Uterus (tissue), 4 donors: ENCODE measurements at places on chromosomes 1 and 21. TPM values are rescaled to one million over a fixed set of nuclear protein-coding genes. Genes with fewer than 3 reads are reported as not detected.

- no peaks in the 10 kb centered on the region for H3K36me3 ChIP-seq
- no peak for DNase-seq
- H3K27me3 ChIP-seq, result no peaks in the 10 kb centered on the region
- H3K27ac ChIP-seq, result peak overlapping the region; percentile 25
These were observed 111.3 kb downstream of the TGFBR3 start for GRCh38 chr1:91774520-91775203.

- H3K36me3 ChIP-seq, result no peaks in the 10 kb centered on the region
- H3K4me3 ChIP-seq, result no peak overlapping the region
- peak; percentile 17 for DNase-seq
- no peaks in the 10 kb centered on the region for H3K27me3 ChIP-seq
- no peak overlapping the region for H3K27ac ChIP-seq
- H3K4me1 ChIP-seq, result no peaks in the 10 kb centered on the region
These were observed 126.1 kb downstream of the CDC42BPA start for GRCh38 chr1:227192163-227192562.

DNA sequence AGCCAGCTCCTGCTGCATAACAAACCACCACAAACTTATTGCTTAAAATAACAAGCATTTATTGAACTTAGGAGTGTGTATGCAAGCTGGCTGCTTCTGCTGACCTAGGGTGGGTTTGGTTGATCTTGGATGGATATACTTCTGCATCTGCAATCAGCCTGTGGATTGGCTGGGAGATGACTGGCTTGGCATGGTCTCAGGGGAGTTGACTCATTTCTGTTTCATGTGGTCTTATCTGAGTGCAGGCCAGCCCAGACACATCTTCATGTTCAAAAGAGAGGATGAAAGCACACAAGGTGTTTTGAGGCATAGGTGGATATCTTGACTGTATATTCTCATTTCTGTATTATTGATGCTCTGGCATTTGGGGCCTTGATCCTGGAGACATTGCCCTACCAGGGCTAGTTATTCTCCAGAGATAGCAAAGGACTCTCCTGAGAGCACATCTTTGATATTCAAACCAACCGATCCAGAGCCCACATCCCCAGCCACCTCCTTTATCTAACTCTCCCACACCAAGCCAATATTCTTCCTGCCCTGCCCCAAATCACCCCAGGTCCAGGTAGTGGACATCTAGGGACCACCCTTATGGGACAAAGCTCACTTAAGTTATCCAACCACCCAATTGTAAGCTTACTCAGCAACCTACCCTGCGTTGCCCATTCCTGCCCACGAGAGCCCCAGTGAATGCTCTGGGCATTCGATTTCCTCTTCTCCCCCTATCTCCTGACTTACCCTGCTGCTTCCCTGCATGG is 350.8 kb downstream of the PTPRU start:
- no peak overlapping the region for H3K4me3 ChIP-seq
- no peak for DNase-seq
- no peaks in the 10 kb centered on the region for H3K4me1 ChIP-seq
- H3K36me3 ChIP-seq, result no peaks in the 10 kb centered on the region
- H3K27me3 ChIP-seq, result no peaks in the 10 kb centered on the region
- H3K27ac ChIP-seq, result no peak overlapping the region

- H3K4me1 ChIP-seq, result peaks cover 18% of the 10 kb centered on the region
- no peak overlapping the region for H3K4me3 ChIP-seq
- H3K27me3 ChIP-seq, result no peaks in the 10 kb centered on the region
- H3K36me3 ChIP-seq, result no peaks in the 10 kb centered on the region
- DNase-seq, result no peak
These were observed 57.7 kb downstream of the DDR2 start for GRCh38 chr1:162689745-162690671.

DNA sequence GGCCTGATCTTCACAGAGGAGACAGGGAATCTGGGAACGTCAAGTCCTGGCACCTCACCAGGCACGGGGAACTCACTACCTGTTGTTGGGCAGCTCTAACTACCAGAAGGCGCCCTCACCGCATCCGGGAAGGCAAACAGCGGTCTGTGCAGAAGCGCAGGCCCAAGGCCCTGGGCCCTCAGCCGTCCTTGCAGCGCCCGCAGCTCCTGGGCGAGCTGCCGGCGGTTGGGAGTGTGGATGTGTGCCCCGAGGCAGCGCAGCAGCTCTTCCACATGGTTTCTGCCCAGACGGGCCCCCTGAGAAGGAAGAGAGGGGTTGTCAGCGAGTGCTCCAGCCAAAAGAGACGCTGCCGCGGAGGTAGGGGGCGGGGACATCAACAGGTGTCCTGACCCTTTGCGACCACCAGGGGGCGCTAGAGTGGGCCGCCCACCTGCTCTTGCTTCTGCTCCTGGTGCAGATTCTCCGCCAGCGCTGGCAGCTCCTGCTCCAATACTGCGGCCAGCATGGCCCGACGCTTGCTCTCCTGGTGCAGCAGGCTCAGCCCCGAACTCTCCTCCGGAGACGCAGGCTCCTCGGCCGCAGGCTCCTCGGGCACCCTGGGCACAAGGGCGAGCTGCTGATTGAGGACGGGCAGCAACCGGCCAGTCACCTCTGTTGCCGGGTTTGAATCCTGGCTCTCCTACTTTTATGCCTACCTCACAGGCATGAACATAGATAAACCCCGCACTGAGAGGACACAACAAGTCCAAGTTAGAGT is 9.3 kb downstream of the MAP3K6 start:
- no peaks in the 10 kb centered on the region for H3K27me3 ChIP-seq
- DNase-seq, result peak; percentile 74
- no peaks in the 10 kb centered on the region for H3K36me3 ChIP-seq
- H3K4me1 ChIP-seq, result no peaks in the 10 kb centered on the region
- no peak overlapping the region for H3K27ac ChIP-seq
- H3K4me3 ChIP-seq, result no peak overlapping the region

DNA sequence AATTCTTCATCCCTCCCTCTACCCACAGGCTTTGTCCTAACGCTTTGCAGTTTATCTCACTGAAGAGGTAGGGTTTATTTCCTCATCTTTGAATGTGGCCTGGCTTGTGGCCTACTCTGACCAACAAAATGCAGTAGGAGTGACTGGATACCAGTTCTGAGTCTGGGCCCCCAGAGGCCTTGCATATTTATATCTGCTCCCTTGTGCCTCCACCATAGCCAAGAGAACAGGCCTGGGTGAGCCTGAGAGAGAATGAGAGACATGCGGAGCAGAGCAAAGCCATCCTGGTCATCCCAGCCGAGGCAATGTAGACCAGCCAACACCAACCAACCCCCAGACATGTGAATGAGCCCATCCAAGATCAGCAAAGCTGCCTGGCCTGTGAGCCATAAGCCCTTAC is 30.3 kb downstream of the SMIM12 start:
- H3K36me3 ChIP-seq, result no peaks in the 10 kb centered on the region
- no peak overlapping the region for H3K27ac ChIP-seq
- no peaks in the 10 kb centered on the region for H3K27me3 ChIP-seq
- no peaks in the 10 kb centered on the region for H3K4me1 ChIP-seq
- no peak overlapping the region for H3K4me3 ChIP-seq

DNA sequence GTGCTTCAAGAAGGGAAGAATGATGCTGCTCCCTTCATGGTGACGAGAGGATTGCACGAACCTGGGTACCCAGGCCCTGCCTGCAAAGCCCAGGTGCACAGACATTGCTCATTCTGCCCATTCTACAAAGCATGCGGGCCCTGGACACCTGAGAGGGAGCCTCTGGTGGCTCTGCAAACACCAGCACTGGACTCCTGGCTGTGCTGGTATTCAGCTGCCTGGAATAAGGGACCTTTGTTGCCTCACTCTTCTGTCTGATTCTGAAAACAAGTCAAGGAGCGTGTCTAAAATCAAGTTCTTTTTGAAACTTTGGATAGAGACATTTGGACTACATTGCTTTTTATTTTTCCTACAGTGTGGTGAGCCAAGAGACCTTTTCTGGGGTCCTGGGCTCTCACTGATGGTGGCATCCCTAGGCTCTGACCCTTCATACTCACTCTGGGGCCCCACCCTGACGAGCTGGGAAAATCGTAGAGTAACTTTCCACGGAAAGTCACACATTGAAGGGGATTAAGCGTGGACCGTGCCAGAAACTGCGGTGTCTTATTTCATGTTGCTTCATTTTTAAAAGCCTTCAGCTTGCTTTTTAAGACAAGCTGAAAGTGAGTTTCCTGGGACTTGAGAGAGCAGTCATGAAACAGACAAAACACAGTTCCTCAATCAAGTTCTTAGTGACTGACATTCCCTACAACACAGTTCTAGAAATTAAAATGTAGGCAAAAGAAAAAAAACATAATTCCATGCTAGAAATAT is 24.0 kb downstream of the ABCA4 start:
- H3K4me1 ChIP-seq, result peaks cover 15% of the 10 kb centered on the region
- H3K27me3 ChIP-seq, result no peaks in the 10 kb centered on the region
- H3K4me3 ChIP-seq, result no peak overlapping the region
- peak overlapping the region; percentile 78 for H3K27ac ChIP-seq

GRCh38 chr1:164569866-164570265 is 10.9 kb downstream of the PBX1 start:
- H3K27me3 ChIP-seq, result no peaks in the 10 kb centered on the region
- H3K27ac ChIP-seq, result peak overlapping the region; percentile 97
- H3K4me1 ChIP-seq, result peaks cover 5% of the 10 kb centered on the region
- no peaks in the 10 kb centered on the region for H3K36me3 ChIP-seq
- DNase-seq, result no peak
- H3K4me3 ChIP-seq, result no peak overlapping the region

DNA sequence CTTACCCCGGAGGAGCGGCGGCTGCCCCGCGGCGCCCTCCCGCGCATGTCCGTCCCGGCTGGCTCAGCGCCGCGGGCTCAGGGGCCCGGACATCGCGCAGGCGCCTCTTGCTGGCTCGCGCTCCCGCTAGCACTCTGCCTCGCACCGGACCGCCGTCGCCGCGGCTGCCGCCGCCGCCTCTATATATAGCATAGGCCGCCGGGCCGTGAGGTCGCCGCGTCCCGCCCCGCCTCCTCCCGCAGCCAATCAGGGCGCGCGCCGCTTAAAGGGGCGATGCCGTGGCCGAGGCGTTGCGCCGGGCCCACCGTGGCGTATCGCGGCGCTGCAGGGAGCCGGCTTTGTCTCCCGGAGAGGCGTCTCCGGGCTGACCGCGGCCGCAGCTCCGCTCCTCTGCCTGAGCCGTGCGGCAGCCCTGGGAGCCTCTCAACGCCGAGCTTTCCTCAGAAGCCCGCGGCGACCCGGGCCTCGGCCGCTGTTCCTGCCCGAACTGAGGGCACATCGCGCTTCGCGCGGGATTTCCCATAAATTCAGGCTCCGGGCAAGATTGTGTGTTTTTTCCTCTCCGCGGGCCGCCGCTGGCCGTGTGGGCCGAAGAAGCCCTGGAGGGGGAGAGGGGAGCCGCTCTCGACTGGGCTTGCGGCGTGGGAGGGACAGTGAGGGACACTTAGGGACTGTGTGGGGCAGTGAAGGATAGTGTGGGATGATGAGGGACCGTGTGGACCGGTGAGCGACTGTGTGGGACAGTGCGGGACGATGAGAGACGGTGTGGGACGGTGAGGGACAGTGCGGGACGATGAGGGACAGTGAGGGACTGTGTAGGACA is at the start of gene ERRFI1:
TSS of gene ERRFI1 (minus strand) at position 157 of the 823 bp plus-strand sequence. CDS start 10,690 bp downstream, outside the sequence.
- peak within 1 kb of the TSS; percentile 94 for H3K27ac ChIP-seq
- H3K4me3 ChIP-seq, result peak within 1 kb of the TSS; percentile 62

DNA sequence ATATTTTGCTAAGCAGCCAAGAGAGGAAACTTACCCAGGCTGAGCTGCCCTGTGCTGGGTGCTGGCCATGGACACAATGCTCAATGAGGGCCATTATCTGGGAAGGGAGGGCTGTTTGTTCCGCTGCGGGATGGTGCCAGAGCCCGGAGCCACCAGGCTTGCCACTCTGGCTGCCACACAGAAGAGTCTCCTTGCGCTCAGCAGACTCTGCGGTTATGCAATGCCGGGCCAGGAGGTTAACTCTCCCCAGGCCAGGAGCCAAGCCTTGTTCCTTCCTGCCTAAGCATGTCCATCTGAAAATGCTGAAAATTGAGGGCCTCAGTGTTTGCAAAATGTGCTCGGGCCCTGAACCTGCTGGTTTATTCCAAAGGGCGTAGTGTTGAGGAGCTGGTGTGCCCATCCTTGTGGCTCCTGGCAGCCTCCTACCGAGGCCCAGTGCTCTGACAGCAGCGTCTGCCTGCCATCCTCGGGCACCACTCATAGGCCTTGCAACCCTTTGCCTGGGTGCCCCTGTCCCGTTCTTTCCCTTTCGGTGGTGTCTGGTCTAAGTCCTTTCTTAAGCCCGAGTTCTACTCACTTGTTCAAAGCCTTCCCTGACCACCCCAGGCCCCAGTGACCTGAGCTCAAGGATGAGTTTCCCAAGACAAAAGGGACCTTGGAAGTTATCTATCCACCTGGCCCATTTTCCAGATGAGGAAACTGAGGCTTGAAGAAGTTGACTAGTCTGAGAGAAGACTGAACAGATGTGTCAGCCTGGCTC is 133.8 kb upstream of the EDN2 start:
- peak; percentile 68 for DNase-seq
- peaks cover 5% of the 10 kb centered on the region for H3K4me1 ChIP-seq
- H3K27ac ChIP-seq, result no peak overlapping the region
- H3K27me3 ChIP-seq, result no peaks in the 10 kb centered on the region

DNA sequence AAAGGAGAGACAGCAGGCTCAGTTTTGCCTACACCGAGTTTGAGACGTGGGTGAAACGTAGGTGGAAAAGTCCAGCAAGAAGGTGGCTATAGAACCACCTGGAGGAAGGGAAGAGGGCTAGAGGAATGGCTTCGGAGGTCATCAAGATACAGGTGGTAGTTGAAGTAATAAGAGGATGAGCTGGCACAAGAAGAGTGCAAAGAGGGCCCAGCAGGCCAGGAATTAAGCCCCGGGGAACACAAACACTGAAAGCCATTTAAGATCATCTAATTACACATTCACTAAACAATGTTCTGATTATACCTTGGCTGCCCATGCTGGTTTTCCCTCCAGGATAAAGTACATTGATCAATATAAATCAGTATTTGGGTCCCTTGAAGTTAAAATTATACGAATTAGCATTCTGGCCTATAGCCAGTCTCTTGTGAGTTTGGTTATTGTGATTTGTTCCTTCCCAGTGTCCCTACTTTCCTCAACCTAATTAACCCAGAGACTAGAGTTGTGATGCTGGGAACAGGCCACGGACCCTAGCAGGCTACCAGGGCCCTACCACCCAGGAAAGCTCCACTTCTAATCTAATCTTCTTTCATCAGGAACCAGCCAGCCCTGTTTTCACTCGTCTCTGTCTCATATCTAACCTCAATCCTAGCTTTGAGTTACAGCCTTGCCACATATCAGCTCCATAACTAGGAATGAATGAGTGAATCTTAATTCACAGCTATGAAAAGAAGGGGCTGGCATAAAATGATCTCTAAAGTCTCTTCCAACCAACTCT is 26.4 kb upstream of the PPP1R15B start:
- DNase-seq, result no peak
- no peaks in the 10 kb centered on the region for H3K27me3 ChIP-seq
- no peaks in the 10 kb centered on the region for H3K36me3 ChIP-seq
- H3K4me1 ChIP-seq, result peaks cover 3% of the 10 kb centered on the region

GRCh38 chr1:91712393-91712792 is 173.6 kb downstream of the TGFBR3 start:
- H3K27me3 ChIP-seq, result no peaks in the 10 kb centered on the region
- no peak overlapping the region for H3K4me3 ChIP-seq
- no peak for DNase-seq
- H3K4me1 ChIP-seq, result peaks cover 16% of the 10 kb centered on the region
- H3K36me3 ChIP-seq, result no peaks in the 10 kb centered on the region

GRCh38 chr1:205072881-205073280 is 11.4 kb downstream of the TMEM81 start:
- no peaks in the 10 kb centered on the region for H3K27me3 ChIP-seq
- no peaks in the 10 kb centered on the region for H3K36me3 ChIP-seq
- no peaks in the 10 kb centered on the region for H3K4me1 ChIP-seq
- H3K4me3 ChIP-seq, result no peak overlapping the region
- no peak overlapping the region for H3K27ac ChIP-seq
- no peak for DNase-seq

PODN gene
- 48.7 TPM for total RNA-seq

RIMS3 gene
- 14.0 TPM for total RNA-seq

S100A7A gene
- not detected for total RNA-seq

KCNE2 gene
- total RNA-seq, result not detected

TNNI3K gene
- total RNA-seq, result not detected

CCNL2 gene
- 285 TPM for total RNA-seq

SHCBP1L gene
- total RNA-seq, result 1.0 TPM
